ENCODE measurements at places on chromosomes 1 and 21. TPM values are rescaled to one million over a fixed set of nuclear protein-coding genes. Genes with fewer than 3 reads are reported as not detected.

GRCh38 chr1:94329986-94330385, 88.2 kb upstream of the ABCD3 start:
- no peak for DNase-seq
- no peak overlapping the region for H3K27ac ChIP-seq
- H3K27me3 ChIP-seq, result no peaks in the 10 kb centered on the region
- H3K4me3 ChIP-seq, result no peak overlapping the region
- peaks cover 19% of the 10 kb centered on the region for H3K4me1 ChIP-seq

The RIPK4 gene
- not detected for polyA plus RNA-seq

DNA sequence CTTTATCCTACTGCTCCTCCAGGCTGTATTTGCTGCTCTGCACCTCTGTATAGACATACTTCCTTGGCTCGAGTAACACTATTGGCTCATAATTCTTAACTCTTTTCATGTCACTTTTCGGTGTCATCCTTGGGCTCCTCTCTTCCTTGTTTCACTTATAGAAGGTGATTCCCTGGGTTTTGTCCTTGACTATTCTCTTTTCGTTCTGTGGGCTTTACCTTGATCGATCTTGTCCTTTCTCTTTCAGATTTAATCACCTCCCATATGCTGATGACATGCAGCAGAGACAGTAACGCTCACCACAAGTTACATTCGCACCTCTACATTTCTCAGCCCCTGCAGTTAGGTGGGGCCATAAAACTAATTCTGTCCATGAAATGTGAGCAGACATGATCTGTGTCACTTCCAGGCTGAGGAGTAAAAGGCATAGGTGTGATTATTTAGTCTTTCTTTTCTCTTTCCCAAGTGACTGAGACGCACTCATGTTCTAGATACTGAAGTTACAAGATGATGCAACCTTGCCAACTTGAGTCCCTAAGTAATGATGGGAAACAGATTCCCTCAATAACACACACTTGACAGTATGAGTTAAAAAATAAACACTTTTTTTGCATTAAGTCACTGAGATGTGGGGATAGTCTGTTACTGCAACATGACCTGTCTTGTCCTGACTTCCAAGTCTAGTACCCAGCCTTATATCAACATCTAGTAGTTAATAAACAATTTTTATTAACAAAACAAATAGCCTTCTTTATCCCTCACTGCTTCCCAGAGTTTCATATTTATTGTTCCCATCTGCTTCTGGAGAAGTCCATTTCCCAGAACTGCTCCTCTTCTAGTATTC, 49.9 kb upstream of the HAO2 start:
- H3K4me1 ChIP-seq, result peaks cover 22% of the 10 kb centered on the region
- no peaks in the 10 kb centered on the region for H3K36me3 ChIP-seq
- H3K4me3 ChIP-seq, result peak overlapping the region; percentile 59
- peak overlapping the region; percentile 76 for H3K27ac ChIP-seq
- no peaks in the 10 kb centered on the region for H3K27me3 ChIP-seq

- 0 out of 2 replicates have a peak overlapping the region, but pooled peaks have one; percentile 15 for H3K27ac ChIP-seq
- peaks cover 8% of the 10 kb centered on the region for H3K4me1 ChIP-seq
- DNase-seq, result peak; percentile 39
- no peaks in the 10 kb centered on the region for H3K27me3 ChIP-seq
Measured at GRCh38 chr1:151130987-151131586, 15.3 kb downstream of the SEMA6C start.

GRCh38 chr1:160681066-160681890, 30.3 kb downstream of the CD48 start:
- H3K4me3 ChIP-seq, result no peak overlapping the region
- peak overlapping the region; percentile 14 for H3K27ac ChIP-seq
- no peaks in the 10 kb centered on the region for H3K27me3 ChIP-seq
- H3K36me3 ChIP-seq, result peaks cover 54% of the 10 kb centered on the region
- DNase-seq, result no peak

The GPR153 gene
- polyA plus RNA-seq, result 0.10 TPM

GRCh38 chr21:25858325-25858724, 123.6 kb downstream of the GABPA start:
- H3K27me3 ChIP-seq, result no peaks in the 10 kb centered on the region
- H3K36me3 ChIP-seq, result no peaks in the 10 kb centered on the region
- no peaks in the 10 kb centered on the region for H3K4me1 ChIP-seq
- H3K4me3 ChIP-seq, result no peak overlapping the region
- no peak overlapping the region for H3K27ac ChIP-seq

The ANXA9 gene
- polyA plus RNA-seq, result 0.25 TPM

The RHEX gene
- 2.7 TPM for polyA plus RNA-seq

- no peaks in the 10 kb centered on the region for H3K4me1 ChIP-seq
- no peaks in the 10 kb centered on the region for H3K27me3 ChIP-seq
- no peak overlapping the region for H3K27ac ChIP-seq
- no peak overlapping the region for H3K4me3 ChIP-seq
- no peaks in the 10 kb centered on the region for H3K36me3 ChIP-seq
Measured at GRCh38 chr1:52670604-52671003, 27.5 kb downstream of the COA7 start.

Data from GM12878 (cell line).